ENCODE measurements at places on chromosomes 2 and 18.

- DNase-seq, result no peak
Observed at GRCh38 chr2:120952318-120952717, 216.7 kb downstream of the GLI2 start.

- DNase-seq, result no peak
Observed at GRCh38 chr2:62884514-62884913, 166.1 kb upstream of the OTX1 start.

GRCh38 chr2:111903930-111904439, 5.6 kb downstream of the MERTK start:
- DNase-seq, result no peak

GRCh38 chr18:50073319-50073718, 121.6 kb downstream of the MYO5B start:
- DNase-seq, result no peak

DNA sequence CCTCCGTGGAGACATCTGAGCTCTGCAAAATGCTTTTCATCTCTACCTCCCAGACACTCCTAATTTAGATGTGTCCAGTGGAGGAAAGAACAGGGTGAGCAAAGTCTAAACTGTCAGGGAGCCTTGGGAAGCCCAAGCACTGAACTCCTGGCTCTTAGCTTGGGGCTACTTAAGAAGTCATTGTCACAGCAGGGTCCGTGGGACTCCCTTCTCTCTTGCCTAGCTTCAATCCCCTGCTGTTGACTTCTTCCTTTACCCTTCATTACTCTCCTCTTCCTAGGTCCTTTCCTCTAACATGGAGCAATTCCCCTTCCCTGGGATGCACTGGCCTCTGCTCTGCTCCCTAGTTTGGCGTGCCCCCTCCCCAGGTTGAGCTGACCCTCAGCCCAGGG, 3.4 kb downstream of the OSR1 start:
- DNase-seq, result no peak

DNA sequence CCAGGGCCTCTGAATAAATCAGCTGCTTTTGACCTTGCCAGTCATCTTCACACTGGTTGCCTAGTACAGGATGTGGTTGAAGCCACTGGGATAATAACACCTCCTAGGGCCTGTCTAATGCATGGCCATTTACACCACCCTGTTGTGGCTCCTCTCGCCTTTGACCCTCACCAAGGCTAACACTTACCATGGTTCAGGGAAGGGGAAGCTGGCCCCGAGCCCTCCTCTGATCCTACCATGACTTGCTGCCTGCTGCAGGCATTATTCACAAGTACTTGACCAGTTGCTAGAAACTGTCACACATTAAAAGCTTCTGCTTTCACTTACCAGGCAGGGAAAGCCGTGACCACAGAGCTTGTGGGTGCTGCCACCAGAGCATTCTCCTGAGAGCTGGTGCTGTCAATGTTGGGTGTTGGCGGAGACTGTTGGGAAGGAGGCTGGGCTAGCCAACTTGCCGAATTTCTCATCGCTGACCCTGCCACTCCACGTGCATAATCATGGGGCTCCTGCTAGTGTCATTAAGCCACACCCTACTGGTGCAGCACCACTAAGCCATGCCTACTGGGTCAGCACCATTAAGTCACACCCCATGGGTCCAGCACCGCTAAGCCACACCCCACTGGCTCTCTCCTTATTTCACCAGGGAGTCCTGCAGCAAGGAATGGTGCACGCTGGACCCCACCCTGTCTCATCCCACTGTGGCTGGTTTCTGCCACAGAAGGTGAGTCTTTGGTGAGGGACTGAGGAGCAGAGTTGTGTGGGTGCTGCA, 47.0 kb upstream of the TTC39C start:
- DNase-seq, result no peak

DNA sequence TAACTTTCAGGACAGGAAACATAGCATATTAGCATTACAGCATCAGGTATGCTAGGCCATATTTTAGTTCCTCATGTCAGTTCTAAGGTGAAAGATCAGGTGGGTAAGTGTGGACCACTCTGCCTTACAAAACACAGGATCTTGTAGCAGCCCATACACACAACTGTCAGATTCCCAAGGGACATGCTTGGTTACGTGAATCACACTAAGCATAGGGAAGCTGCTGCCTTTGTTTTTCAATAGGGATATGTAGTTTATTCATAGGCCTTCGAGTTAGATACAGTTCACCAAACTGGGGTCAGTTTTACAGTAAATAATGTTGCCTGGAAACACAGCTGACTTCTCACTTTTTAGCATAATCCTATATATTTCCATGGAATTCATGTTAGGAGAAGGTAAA, 116.1 kb upstream of the OTX1 start:
- DNase-seq, result no peak

DNA sequence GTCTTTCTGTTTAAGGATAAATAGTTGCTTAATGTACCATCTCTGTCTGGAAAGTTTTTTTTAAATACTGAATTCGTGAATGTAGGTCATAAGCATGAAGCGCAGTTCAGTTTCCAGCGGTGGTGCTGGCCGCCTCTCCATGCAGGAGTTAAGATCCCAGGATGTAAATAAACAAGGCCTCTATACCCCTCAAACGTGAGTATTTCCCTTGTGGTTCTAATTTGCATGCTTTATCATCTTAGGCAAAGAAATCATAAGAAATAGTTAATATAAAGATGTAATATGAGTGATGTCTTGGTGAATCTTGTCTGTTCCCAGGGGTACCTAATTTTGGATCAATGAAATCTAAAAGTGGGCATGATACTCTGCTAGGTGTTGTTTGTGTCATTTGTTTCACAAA, 1.5 kb downstream of the NDC80 start:
- DNase-seq, result no peak

GRCh38 chr2:35591886-35592285, 763.7 kb upstream of the CRIM1 start:
- no peak for DNase-seq

DNA sequence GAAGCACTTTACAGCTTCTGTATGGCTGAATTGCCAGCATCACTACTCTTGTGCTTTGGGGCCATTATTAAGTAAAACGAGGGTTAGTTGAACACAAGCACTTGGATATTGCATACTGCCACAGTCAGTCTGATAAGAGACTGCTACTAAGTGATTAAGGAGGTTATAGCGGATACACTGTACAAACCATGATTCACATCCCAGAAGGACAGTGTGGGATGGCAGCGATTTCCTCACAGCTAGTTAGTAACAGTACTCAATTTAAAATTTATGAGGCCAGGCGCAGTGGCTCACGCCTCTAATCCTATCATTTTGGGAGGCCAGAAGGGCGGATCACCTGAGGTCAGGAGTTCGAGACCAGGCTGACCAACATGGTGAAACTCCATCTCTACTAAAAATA, 2.6 kb upstream of the BMPR2 start:
- DNase-seq, result no peak

DNA sequence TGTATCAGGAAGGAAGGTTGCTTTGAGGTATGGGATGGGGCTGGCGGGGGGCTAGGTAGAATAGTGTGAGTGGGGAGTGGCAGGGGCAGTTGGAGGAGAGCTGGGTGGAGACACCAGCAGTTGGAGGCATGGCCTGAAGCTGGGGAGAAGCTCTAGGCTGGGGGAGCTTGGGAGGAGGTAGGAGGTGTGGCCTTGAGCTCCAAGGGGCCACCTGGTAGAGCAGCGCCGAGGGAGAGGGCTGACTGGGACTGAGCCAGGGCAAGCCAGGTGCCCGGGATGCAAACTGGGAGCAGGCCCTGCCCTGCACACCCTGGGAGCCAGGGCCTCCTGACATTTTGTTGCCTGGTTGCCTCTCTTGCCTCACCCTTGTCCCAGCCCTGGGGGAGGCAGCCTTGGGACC, 33.1 kb upstream of the PDIA6 start:
- DNase-seq, result no peak

GRCh38 chr2:82795446-82795845, 1663.6 kb downstream of the SUCLG1 start:
- no peak for DNase-seq
